CD4-positive, alpha-beta T cell (primary cell): ENCODE measurements at places on chromosomes 5 and 9. TPM values are rescaled to one million over a fixed set of nuclear protein-coding genes. Genes with fewer than 3 reads are reported as not detected.

The FOXD4L5 gene
- not detected for total RNA-seq

The SLC6A18 gene
- total RNA-seq: not detected

The DAPK1 gene
- 2.7 TPM for total RNA-seq

The TRIP13 gene
- total RNA-seq: 0.47 TPM

The NTNG2 gene
- 2.6 TPM for total RNA-seq

The TRIM7 gene
- total RNA-seq: 3.8 TPM

The KIF4B gene
- total RNA-seq: not detected

The AGXT2 gene
- total RNA-seq: not detected

The SEC24A gene
- 12.3 TPM for total RNA-seq

The CORO2A gene
- total RNA-seq: 6.8 TPM

The TICAM2 gene
- total RNA-seq: 0.50 TPM

The OTP gene
- not detected for total RNA-seq

DNA sequence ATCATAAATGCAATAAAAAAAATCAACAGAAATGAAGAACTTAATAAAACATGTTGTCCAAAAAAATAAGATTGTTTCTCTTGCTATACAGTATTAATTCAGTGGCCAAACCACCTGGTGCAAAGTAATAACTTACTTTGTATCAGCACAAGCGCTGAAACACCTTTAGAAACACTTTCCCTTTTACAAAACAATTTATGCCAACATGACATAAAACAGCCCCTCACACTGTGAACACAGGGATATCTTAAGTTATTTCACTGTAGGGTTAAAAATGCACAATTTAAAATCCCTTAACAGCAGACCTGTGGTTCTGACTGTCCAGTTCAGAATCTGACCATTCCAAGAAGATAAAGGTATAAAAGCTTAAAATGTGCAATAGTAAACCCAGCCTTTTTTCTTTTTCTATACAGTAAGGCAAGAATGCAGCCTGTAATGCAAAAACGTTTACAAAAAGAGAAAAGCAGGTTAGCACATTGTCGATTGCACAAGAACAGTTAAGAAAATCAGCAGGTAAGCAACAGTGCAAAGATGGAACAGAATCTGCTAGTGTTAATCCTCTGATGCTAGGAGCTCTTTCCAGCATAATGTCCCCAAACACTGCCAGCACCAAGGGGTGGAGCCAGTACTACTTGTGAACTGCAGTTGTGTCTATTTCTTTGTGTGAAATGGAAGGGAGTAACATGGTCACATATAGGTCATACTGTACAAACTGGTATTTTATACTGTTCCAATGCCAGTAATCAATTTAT is 21.6 kb downstream of the RAB14 start:
- H3K4me1 ChIP-seq: no peaks in the 10 kb centered on the region
- no peak overlapping the region for H3K27ac ChIP-seq
- H3K4me3 ChIP-seq: no peak overlapping the region
- DNase-seq: no peak
- H3K27me3 ChIP-seq: no peaks in the 10 kb centered on the region

DNA sequence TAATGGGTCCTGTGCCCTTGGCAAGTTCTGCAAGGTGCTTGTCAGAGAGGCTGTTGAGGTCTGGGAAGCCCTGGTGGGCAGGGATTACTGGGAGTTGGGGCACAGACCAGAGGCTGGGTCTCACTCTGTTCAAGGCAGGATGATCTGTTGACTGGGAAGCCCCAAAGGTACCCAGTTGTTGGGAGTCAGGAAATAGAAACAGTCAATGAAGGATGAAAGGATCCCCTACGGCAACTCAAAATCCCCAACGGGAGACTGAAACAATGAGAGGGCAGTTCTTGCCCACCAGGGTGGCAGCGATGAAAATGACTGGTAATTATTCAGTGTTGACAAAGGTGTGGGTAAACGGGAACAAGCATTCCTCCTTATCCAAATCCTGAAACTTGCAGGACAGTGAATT is 31.2 kb downstream of the BNIP1 start:
- H3K27me3 ChIP-seq: peaks cover 4% of the 10 kb centered on the region
- H3K4me1 ChIP-seq: no peaks in the 10 kb centered on the region
- no peak overlapping the region for H3K27ac ChIP-seq

GRCh38 chr5:143131972-143132371 is 271.5 kb downstream of the NR3C1 start:
- no peak overlapping the region for H3K4me3 ChIP-seq
- H3K36me3 ChIP-seq: peaks cover 11% of the 10 kb centered on the region
- no peak overlapping the region for H3K27ac ChIP-seq
- H3K27me3 ChIP-seq: no peaks in the 10 kb centered on the region
- H3K4me1 ChIP-seq: no peaks in the 10 kb centered on the region
- DNase-seq: no peak

GRCh38 chr5:57422341-57422740 is 60.3 kb downstream of the ACTBL2 start:
- no peaks in the 10 kb centered on the region for H3K27me3 ChIP-seq
- H3K36me3 ChIP-seq: no peaks in the 10 kb centered on the region
- H3K4me3 ChIP-seq: no peak overlapping the region
- DNase-seq: no peak
- no peak overlapping the region for H3K27ac ChIP-seq

- DNase-seq: no peak
- no peak overlapping the region for H3K27ac ChIP-seq
- H3K36me3 ChIP-seq: no peaks in the 10 kb centered on the region
- no peaks in the 10 kb centered on the region for H3K27me3 ChIP-seq
- no peak overlapping the region for H3K4me3 ChIP-seq
Observed at GRCh38 chr5:97087138-97087537, 55.3 kb downstream of the LIX1 start.

- no peak overlapping the region for H3K27ac ChIP-seq
- no peaks in the 10 kb centered on the region for H3K4me1 ChIP-seq
- H3K27me3 ChIP-seq: no peaks in the 10 kb centered on the region
- no peak for DNase-seq
Observed at GRCh38 chr5:18305288-18305924, 671.1 kb downstream of the TAF11L14 start.

- H3K4me1 ChIP-seq: no peaks in the 10 kb centered on the region
- no peak for DNase-seq
- no peak overlapping the region for H3K27ac ChIP-seq
- H3K4me3 ChIP-seq: no peak overlapping the region
- H3K27me3 ChIP-seq: no peaks in the 10 kb centered on the region
Observed at GRCh38 chr9:87108661-87109060, 161.4 kb upstream of the GAS1 start.

DNA sequence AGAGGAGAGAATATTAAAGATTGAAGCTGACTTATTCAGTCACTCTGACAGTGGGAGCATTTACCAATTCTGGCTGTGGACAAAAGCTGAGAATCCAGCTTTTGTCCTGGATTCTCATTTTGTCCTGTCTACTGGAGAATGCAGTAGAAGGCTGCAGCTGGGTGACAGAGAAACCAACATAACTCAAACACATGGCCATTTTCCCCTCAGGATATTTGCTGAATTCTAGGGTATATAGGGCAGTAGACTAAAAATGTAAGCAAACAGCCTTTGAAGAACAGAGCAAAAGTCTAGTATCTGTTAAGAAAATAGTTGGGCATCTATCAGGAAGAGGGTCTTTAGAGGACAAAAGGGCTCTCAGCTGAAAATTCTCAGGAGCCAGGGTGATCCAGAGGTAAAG is 20.6 kb downstream of the ZNF484 start:
- DNase-seq: no peak
- no peaks in the 10 kb centered on the region for H3K4me1 ChIP-seq
- no peaks in the 10 kb centered on the region for H3K27me3 ChIP-seq

DNA sequence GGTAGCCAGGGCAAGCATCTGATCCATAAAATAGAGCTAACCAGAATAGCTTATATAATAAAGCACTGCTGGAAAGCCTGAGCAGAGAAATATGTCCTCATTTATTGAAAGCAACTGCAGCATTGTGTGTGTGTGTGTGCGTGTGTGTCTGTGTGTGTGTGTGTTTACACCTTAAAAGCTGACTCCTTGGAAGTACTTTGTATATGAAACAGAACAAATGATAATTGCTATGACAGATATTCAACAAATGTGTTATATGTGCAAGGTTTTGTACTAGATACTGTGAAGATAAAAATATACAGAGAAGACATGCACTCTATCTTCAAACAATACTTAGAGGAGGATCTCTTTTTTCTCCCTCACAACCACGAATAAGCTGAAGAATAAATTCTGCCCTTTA is 22.0 kb upstream of the IFNE start:
- DNase-seq: no peak
- H3K27ac ChIP-seq: no peak overlapping the region
- no peak overlapping the region for H3K4me3 ChIP-seq

DNA sequence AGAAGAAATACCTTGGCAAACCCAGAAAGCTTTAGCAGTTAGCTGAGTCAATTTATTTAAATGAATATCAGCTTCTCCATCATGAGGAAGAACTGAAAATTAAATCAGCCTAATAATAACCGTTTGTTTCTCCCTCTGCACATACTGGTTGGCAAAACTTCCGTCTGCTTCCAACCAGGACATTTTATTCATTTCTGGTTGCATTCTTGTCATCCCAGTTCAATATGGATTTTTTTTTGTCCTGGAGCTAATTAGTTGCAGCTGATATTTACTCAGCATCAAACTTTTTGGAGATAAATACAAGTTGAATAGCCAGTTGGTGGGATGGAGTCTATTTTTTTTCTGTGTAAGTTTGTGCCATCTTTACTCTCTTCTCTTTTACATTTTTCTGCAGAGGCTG is 126.5 kb upstream of the GDNF start:
- no peak overlapping the region for H3K4me3 ChIP-seq
- no peak for DNase-seq
- H3K36me3 ChIP-seq: no peaks in the 10 kb centered on the region
- H3K27me3 ChIP-seq: no peaks in the 10 kb centered on the region
- H3K4me1 ChIP-seq: no peaks in the 10 kb centered on the region

GRCh38 chr5:72149742-72150141 is 42.5 kb downstream of the MAP1B start:
- no peak overlapping the region for H3K4me3 ChIP-seq
- H3K4me1 ChIP-seq: no peaks in the 10 kb centered on the region
- H3K27me3 ChIP-seq: no peaks in the 10 kb centered on the region
- no peak overlapping the region for H3K27ac ChIP-seq
- no peak for DNase-seq

GRCh38 chr5:140346348-140347221 is at the start of gene HBEGF:
Gene HBEGF, minus strand, starts transcription at chr5:140346603. Its CDS starts 275 bp downstream, at chr5:140346328.
- H3K27me3 ChIP-seq: peaks cover 4% of the 10 kb centered on the region
- no peaks in the 10 kb centered on the region for H3K36me3 ChIP-seq
- H3K4me3 ChIP-seq: peak within 1 kb of the TSS; percentile 56
- H3K27ac ChIP-seq: no peak within 1 kb of the TSS
- peak; percentile 11 for DNase-seq
- peaks cover 49% of the 10 kb centered on the region for H3K4me1 ChIP-seq

DNA sequence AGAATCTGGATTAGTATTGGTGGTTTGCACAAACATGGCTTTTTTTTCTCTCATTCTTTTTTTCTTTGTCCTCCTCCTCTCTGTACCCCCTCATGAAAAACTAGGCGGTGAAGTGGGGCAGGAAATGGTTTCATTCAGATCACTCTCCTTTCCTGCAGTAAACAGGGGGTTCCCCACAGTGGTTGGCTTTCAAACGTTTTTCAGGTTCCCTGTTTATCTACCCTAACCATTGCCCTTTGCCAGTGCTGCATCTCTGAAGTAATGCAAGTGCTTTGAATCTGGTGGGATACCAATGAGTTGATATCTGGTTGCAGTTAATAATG is 29.8 kb downstream of the NR4A3 start:
- peaks cover 17% of the 10 kb centered on the region for H3K4me1 ChIP-seq
- no peaks in the 10 kb centered on the region for H3K27me3 ChIP-seq
- H3K4me3 ChIP-seq: no peak overlapping the region
- DNase-seq: no peak

- no peak overlapping the region for H3K27ac ChIP-seq
- H3K27me3 ChIP-seq: no peaks in the 10 kb centered on the region
- no peaks in the 10 kb centered on the region for H3K36me3 ChIP-seq
- no peaks in the 10 kb centered on the region for H3K4me1 ChIP-seq
Observed at GRCh38 chr5:34475249-34475966, 180.7 kb upstream of the RAI14 start.

- no peak overlapping the region for H3K27ac ChIP-seq
- DNase-seq: no peak
- no peak overlapping the region for H3K4me3 ChIP-seq
- peaks cover 15% of the 10 kb centered on the region for H3K4me1 ChIP-seq
- no peaks in the 10 kb centered on the region for H3K36me3 ChIP-seq
Observed at GRCh38 chr9:132802121-132802795, 75.8 kb downstream of the AK8 start.

- peaks cover 11% of the 10 kb centered on the region for H3K27me3 ChIP-seq
- no peak overlapping the region for H3K4me3 ChIP-seq
- no peaks in the 10 kb centered on the region for H3K4me1 ChIP-seq
- H3K27ac ChIP-seq: no peak overlapping the region
- no peak for DNase-seq
Observed at GRCh38 chr5:78518365-78519197, 130.0 kb downstream of the LHFPL2 start.

GRCh38 chr5:142421621-142422397 is 97.0 kb upstream of the SPRY4 start:
- H3K36me3 ChIP-seq: no peaks in the 10 kb centered on the region
- no peak overlapping the region for H3K27ac ChIP-seq
- peaks cover 55% of the 10 kb centered on the region for H3K4me1 ChIP-seq
- DNase-seq: no peak

- H3K27ac ChIP-seq: no peak overlapping the region
- no peak overlapping the region for H3K4me3 ChIP-seq
- no peaks in the 10 kb centered on the region for H3K4me1 ChIP-seq
- H3K36me3 ChIP-seq: no peaks in the 10 kb centered on the region
Observed at GRCh38 chr9:27880156-27880555, 306.9 kb upstream of the C9orf72 start.

GRCh38 chr9:95669253-95669652 is 152.5 kb upstream of the PTCH1 start:
- peaks cover 2% of the 10 kb centered on the region for H3K27me3 ChIP-seq
- no peak for DNase-seq
- no peak overlapping the region for H3K4me3 ChIP-seq

GRCh38 chr5:54442271-54442670 is 13.2 kb upstream of the HSPB3 start:
- H3K4me3 ChIP-seq: no peak overlapping the region
- no peaks in the 10 kb centered on the region for H3K27me3 ChIP-seq
- H3K27ac ChIP-seq: no peak overlapping the region
- H3K36me3 ChIP-seq: no peaks in the 10 kb centered on the region

DNA sequence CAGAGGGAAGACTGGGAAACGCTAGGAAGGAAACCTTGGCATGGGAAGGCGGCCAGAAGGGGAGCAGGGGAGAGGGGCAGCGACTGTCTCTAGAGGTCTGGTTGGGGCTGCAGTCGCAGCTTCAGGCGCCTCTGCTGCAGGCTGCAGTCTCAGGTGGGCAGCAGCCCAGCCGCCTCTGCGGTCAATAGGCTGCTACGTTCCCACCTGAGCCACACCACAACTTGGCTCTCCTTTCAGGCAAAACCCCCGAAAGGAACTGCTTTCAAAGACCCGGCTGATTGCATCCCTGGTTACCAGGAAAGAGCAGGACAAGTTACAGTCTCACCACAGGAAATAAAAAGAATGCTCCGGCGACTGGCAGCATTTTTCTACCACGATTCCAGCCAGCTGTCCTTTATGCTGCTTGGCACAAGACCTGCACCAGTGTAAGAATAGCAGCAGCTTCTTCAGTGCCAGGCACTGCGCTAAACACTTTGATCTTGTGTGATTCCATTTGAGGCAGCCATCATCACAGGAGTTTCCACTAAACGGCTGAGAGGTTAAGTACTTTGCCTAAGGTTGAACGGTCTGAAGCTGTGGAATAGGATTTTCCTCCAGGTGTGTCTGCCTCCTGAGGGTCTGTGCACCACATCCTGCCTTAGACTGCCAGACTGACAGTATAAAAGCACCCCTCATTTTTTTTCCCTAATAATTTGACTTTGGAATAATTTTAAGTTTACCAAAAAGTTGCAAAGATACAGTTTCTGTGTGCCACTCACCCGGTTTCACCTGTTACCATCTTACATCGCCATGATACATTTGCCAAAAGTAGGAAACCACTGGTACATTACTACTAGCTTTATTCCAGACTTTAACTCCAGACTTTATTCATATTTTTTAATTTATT is 7.5 kb downstream of the RPS14 start:
- DNase-seq: no peak
- H3K27me3 ChIP-seq: no peaks in the 10 kb centered on the region
- no peak overlapping the region for H3K27ac ChIP-seq
- H3K4me1 ChIP-seq: peaks cover 14% of the 10 kb centered on the region
